ENCODE measurements at places on chromosomes 7 and 10.

DNA sequence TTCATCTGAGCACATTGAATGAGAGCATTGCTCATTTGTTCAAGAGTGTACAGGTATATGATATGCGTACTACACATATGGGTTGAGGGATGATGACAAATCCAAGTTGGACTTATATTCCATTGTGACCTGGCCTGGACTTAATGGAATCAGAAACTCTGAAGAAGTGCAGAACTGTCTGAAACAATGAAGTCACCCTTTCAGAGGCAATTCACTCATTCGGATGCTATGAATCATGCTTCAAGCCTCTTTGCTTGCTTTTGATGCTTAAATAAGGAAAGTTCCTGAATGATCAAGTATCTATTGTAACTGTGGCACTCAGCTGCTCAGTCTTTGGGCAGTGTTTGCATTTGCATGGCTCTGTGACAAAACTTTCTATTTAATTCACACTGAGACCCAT is 93.4 kb downstream of the ZNF365 start:
- no peak for DNase-seq

GRCh38 chr10:5390607-5391205 is 13.9 kb downstream of the TUBAL3 start:
- no peak for DNase-seq

DNA sequence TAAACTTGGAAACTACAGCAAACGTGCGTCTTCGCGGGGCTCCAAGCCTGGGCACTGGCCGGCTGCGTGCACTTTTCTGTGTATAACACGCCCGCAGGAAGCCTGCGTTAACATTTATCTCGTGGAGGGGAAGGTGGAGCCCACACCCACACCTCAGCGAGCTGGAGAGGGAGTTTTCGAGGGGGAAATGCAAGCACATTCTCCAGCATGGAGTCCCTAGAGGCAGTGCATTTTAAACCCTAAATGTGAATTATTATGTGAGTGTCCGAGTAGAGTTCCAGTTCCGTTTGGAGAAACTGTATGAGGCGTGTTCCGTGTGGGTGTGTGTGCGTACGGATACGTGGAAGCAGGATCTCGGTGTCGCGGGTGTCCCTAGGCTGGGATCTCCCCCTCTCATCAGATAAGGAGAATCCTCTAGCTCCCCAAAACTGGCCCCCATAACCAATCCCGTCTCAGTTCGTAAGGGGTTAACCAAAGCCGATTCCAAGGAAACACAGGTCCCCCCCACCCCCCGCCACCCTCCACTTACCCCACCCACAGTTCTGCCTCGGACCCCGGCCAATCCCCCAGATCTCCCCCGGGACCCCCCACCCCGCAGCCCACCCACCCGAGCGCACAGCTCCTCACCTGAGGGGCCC is 403 bp downstream of the CDK6 start:
- DNase-seq: no peak

GRCh38 chr10:31619531-31620061 is 300.6 kb downstream of the ZEB1 start:
- DNase-seq: no peak

DNA sequence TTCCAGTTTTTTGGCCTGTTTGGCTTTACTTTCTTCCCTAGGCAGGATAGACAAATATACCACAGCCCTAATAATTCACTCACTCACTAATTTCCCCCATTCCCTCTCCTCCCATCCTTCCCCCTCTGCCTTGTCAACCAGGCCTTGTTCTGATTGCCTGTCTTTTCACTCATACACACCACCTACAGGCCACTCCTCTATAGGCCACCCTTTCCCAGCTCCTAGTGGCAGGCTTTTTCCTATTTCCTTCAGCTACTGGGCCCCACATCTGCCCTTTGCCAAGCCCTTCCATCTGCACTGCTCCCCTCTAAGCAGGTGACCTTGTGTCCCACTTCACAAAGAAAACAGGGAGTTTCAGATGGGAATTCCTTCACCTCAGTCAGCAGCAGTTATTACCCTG is 59.8 kb upstream of the MSRB2 start:
- DNase-seq: no peak

GRCh38 chr10:121452581-121452980 is 145.7 kb downstream of the FGFR2 start:
- no peak for DNase-seq

DNA sequence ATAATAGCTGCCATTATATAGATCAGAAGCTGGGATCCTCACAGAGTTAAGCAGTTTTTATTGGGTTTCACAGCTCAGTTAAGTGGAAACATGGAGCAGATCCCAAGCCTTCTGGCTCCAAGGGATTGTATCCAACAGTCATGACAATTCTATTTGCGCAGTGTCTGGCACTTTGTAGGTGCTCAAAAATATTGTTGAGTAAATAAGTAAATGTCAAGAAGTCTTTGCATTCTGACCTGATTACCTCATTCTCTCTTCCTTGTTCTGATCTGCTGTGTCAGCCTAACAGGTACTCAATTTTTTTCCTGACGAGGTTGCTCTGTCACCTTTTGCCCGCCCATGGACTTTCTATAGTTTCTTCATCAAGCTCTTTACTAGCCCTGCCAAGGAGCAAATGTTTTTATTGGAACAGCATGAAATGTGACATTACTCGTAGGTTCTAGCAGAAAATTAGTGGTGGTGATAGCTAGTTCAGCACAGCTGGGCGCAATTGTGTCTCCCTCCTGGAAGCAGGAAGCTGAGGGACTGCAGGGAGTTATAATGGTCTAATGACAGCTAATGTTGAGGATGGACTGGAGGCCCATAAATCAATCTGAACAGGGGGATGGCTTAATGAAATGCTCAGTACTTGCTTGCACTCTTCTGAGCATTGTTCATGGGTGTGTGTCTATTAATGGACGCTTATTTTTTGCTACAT is 680.2 kb downstream of the CCSER2 start:
- DNase-seq: no peak

DNA sequence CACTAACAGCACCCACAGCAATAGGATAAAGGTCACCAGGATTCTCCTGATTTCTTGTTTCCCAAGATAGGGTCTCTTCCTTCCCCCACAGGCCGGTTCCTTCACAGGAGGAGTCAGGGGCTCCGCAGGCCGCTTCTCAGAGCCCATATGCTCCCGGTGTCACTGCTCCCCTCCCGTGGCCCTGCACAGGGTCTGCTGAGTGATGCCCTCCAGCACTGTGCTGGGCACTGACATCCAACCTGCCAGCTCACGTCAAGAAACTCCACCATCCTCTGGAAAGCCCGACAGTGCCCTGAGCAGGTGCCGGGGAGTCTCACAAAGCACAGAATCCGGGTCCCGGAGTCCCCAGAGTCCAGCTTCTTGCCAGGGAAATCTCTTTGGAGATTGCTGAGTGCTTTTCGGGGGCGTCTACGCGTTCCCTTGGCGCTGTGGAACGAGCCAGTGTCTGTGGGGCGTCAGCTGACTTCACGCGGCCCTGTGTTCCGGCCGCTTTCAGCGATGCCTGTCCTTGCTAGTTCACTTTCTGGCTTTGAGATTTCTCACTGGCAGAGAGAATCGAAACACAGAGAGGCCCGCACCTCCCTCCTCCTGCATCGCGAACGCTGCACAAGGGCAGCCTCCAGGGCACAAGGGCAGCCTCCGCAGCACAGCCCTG is 567.5 kb downstream of the DNAJB6 start:
- DNase-seq: no peak

DNA sequence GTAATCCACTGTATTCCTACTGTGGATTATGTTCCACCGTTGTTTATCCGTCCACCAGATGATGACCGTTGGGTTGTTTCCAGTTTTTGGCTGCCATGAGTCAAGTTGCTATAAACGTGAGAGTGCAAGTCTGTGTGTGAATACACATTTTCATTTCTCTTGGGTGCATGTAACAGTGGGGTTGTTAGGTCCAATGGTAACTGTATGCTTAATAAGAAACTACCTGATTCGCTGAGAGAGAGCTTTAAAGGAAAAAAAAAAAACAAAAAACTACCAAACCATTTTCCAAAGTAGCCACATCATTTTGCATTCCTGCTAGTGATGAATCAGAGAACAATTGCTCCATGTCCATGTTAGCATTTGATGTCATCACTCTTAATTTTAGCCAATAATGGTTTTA is 15.9 kb downstream of the UBN2 start:
- peak; percentile 10 for DNase-seq
